ENCODE measurements at places on chromosomes 11 and 22.

GRCh38 chr22:23263651-23264555 lies 83.6 kb downstream of the BCR start:
- peak; percentile 19 for DNase-seq

GRCh38 chr11:17898071-17898470 lies 114.8 kb downstream of the SERGEF start:
- no peak for DNase-seq

- no peak for DNase-seq
These were observed 1.7 kb upstream of the CRYBB1 start for GRCh38 chr22:26619510-26619909.

DNA sequence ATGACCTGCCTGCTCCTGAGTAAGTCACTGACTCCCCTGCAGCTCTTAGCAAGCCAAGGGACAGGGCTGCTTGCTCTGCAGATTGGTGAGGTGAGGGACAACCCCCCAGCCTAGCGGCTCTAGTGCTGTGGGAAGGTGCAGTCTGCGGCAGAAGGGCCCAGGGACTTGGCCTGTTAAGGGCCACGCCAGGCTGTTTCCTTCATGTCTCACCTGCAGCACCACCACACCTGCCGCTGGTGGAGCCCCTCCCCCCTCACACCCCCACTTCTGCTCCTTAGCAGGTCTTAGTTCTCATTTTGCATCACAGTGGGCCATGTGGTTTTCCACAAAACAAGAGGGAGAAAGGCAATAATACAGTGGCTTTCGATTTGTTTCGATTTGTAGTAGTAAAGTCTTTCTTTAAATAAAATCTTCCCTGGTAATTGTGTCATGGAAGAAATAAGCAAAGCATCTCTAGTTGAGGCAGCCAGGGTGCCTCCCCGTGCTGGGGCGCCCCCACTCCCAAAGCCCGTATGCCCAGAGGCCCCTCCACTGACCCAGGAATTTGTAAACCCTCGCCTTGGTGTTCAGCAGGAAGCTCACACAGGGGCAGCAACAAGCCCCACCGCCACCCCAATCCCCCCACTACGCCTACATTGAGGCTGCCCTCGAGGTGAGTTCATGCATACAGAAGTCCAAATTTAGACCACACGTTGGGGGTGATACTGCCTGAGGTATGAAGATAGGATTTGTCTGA lies 86.5 kb upstream of the CLDN5 start:
- no peak for DNase-seq

DNA sequence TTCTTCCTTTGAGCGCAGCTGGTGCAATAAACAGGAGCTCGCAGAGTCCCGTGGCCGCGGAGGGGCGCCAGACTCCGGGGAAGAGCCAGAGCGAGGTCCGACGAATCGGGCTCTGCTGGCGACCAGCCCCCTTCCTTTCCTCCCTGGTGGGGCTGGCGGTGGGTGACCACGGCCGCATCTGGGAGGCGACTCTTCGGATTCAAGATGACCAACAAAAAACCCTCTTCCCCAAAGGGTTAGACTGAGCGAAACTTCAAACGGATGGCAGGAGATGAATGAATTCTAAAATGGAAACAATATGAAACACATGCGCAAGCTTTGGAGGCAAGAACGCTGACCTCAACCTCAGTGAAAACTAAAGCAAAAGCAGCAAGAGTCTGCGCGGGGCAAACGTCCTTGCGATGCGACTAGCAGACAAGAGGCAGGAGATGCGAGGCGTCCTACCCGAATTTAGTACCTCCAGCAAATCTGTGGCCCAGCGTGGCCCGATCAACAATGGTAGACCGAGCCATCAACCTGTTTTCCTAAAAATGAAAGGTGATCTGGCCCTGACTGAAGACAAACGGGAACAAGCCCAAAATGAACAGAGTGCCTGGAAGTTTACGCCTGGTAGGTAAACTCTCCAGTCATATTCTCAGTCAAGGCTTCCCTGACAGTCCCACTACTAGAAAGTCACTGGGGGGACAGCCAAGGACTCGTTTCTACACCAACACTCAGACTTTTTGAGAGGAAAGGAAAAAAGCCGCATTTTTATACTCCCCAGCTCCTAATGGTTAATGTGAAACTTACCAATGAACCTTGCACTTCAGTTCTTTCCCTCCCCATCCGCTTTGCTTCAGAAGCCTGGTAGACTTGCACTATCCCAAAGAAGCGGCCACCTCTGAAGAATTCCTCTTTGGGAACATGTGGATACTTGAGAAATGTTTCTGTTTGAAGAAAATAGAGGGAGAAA lies 11.6 kb downstream of the MMP3 start:
- DNase-seq, result no peak

DNA sequence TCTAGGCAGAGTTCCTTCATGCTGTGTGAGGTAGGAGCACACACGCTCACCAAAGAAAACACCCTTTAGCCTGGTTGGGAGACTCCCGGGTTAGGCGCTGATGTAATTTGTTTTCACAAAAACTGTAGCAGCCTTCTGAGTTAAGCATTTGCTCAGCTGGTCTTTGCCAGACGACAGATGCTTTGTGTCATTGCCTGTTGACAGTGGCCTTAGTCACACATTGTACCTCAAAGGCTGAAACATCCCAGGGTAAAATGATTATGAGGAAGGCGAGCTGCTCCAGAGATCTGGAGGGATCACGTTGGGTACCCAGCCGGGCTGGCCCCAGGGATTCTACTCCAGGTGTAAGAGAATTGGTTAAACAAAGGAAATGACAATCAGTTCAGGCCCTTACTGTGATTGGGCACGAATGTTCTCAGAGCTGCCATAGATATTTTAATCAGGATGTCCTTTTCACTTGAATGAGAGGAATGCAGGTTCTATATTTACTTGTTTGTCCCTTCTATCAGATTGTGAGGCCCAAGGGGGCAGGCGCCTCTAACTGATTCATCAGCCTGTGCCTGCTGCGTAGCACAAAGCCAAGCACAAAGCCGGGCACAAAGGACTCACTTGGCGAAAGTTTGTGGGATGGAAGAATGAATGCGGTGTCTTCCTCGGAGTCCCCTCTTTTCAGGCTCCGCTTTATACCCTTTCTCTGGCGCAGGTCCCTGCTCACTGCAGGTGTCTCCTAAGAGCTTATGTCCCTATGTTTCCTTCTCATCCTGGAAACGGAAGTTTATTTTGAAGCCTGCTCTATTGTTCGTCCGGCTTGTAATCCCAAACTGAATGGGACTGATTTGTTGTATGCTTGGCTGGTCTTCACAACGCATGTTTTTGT lies 47.1 kb downstream of the ADM start:
- no peak for DNase-seq

DNA sequence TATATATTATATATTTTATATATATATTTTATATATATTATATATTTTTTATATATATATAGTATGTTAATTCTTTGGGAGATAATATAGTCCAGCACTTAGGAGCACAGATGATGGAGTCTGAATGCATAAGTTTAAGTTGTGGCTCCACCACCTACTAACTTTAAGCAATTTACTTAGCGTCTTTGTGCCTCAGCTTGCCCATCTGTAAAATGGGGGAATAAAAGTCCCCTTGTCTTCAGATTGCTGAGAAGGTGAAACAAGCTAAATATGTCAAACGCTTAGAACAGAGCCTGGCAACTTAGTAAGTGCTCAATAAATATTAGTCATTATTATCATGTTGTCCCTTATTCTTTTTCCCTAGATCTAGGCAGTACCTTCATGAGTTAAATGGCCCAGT lies 27.5 kb downstream of the DSCAML1 start:
- DNase-seq, result no peak

DNA sequence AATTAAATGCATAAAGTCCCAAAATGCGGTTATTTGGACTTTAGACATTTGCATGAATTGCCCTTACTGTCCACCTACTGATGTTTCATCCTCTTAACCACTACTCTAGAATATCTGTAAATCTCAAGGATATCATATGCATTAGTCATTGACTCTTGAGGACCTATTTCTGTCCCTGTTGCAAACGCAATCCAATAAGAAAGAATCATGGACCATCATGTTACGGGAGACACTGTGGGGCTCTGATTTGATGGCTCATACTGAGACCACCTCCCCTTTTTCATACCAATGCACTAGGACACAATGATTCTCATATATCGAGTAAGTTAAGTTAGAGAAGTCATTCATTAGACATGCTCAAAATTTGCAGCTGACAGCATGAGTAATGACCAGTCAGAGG lies 14.4 kb downstream of the POU2AF2 start:
- DNase-seq, result no peak

DNA sequence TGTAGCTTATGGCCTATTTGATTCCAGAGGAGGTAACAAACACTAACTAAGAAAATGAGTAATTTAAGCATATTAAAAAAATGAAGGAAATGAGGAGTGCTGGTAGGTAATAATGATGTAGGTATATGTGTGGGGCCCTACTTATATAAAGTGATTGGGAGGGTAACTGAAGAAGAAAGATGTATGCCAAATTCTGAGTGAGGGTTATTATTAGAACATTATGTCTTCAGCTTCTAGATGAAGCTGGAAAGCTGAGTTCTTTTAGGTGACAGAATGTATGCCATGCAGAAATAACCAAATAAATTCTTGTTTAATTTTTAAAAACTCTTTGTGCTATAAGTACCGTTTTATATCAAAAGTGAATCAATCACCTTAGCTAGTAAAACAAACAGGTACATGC lies 479.6 kb upstream of the TENM4 start:
- DNase-seq, result no peak

- no peak for DNase-seq
These were observed at the start of gene RASL10A for GRCh38 chr22:29315286-29316140. Gene RASL10A, minus strand, starts transcription at chr22:29315697. Its CDS starts 451 bp downstream, at chr22:29315246.

- DNase-seq, result no peak
These were observed 61.6 kb upstream of the PTPN5 start for GRCh38 chr11:18853086-18853720.

- DNase-seq, result no peak
These were observed 42.1 kb downstream of the PRCP start for GRCh38 chr11:82858133-82858532.

DNA sequence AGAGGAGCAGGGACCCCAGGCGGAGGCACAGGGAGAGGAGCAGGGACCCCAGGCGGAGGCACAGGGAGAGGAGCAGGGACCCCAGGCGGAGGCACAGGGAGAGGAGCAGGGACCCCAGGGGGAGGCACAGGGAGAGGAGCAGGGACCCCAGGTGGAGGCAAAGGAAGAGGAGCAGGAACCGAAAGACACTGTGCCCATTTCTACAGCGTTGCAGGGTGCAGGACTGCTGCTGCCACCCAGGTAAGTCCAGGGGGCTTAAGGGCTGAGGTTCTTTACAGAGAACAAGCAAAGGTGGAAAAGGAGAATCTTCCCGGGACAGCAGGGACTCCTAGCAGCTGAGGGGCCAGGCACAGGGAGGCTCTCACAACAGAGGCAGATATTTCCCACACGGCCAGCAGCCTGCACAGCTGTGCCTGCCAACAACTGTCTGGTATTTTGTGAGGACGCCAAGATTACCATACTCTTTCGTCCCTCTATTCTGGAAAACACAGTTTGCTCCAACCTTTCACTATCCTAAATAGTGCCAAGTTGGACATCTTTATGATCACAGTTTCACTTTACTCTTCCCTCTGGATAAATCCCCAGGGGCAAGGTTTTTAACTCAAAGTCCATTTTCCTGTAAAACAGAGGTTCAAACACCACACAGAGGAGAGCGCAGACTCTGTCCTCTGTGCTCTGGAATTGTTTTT lies 39.4 kb downstream of the SHANK2 start:
- DNase-seq, result no peak

- no peak for DNase-seq
These were observed 6.2 kb downstream of the CLCF1 start for GRCh38 chr11:67366961-67367760.

DNA sequence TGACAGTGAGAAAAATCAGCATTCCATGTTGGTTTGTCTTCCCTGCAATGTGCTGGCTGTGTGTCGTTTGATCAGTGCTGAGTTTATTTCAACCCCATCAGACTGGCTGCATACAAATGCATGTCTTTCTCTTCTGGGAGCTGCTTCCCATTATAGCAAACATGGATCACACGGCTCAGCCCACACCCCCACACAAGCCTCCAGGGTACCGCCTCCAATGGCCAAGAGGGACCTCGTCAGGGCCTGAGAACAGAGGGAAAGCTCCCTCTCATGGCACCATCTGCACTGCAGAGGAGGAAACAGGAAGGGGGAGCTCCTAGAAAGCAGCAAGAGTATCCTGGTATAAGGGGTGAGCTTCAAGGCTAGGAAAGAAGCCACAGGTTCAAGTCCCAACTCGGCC lies 214.2 kb downstream of the LARGE1 start:
- no peak for DNase-seq

GRCh38 chr11:65558002-65558929 lies at the start of gene LTBP3:
Gene LTBP3, minus strand, starts transcription at chr11:65558359. Its CDS starts 400 bp downstream, at chr11:65557959.
- no peak for DNase-seq

DNA sequence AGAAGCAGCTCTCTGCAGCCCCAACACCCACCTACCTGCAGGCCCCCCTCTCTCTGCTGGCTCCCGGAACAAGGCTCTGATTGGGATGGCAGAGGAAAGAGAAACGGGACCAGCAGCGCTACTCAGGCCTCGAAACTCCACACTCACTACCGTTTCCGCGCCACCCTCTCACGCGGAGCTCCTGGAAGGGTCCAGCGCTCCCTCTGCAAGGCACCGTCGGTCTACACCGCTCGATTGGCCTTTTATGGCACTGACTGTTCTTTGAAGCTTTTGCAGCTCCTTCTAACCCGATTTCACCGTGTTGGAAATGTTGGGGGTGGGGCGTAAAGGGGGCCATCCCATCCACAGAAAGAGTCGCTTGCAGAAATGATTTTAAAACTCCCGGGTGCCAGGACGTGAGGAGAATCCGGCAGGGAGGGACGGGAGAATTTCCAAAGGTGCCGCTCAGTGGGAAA lies 323 bp upstream of the PANX1 start:
- DNase-seq, result no peak

GRCh38 chr11:70046089-70046488 lies 32.0 kb upstream of the ANO1 start:
- no peak for DNase-seq

DNA sequence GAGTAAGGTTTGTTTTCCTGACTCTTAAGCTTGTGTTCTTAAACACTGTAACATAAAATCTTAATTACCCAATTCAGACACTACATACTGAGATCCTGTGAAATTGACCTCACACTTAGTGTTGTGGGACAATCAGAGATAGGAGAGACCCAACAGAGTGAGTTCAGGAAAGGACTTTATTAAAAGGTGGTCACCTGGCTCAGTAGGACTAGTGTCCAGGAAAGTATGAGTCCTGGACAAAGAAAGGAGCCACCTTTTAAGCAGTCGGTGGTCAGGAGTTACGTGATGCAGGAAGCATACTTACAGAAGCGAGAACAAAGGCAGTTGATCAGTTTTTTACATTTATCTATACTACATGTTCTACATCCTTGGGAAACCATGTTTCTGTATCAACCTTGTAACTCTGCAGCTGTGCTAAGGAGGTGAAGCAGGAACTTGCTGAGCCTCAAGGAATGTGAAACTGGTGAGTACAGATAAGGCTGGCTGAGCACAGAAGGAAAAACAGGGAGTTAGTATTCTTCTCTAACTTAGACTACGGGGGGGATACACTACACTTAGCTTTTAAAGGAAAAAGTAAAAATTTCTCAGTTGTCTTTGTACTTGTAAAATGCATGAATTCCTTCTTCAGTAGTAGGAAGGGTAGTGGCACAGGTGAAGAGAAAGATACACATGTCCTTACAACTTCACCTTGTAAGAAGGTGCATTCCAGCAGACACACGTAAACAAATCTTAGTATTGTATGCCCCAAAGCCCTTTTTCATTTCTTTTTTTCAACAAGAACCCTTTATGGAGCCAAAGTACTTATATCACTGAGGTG lies 15.1 kb downstream of the OR51E1 start:
- no peak for DNase-seq

- DNase-seq, result no peak
These were observed 44.9 kb upstream of the DAGLA start for GRCh38 chr11:61635304-61635703.
